ENCODE measurements at places on chromosomes 1 and 21.

GRCh38 chr1:90717665-90718410 lies 736 bp upstream of the BARHL2 start:
- DNase-seq, result peak; percentile 88

GRCh38 chr1:230725256-230726012 lies 11.5 kb upstream of the AGT start:
- DNase-seq, result no peak

GRCh38 chr1:59427784-59428183 lies 130.9 kb downstream of the FGGY start:
- no peak for DNase-seq

GRCh38 chr1:51491166-51491981 lies 27.7 kb downstream of the EPS15 start:
- no peak for DNase-seq

DNA sequence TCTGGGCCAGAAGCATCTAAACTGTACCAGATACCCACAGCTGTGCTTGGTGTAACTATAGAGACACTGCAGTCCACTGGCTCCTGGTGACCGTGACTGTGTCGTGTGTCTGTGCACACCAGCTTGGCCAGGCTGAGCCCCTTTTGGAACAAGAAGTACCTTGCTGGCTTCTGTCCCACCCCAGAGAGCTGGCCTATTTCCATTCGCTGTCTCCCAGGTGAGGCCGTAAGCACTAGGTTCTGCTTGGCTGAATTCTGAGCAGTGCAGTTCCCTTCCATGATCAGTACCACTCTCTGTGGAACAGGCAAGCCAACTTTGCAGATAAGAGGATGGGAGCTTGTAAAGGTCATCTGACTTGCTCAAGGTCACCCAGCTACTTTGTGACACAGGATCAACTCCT lies 119.9 kb upstream of the DNAH14 start:
- no peak for DNase-seq

GRCh38 chr1:119981986-119982815 lies 85.9 kb upstream of the ADAM30 start:
- DNase-seq, result peak; percentile 36

- no peak for DNase-seq
Observed at GRCh38 chr1:118043624-118044023, 114.1 kb downstream of the WDR3 start.

- no peak for DNase-seq
Observed at GRCh38 chr1:180765151-180765550, 133.3 kb downstream of the XPR1 start.

- DNase-seq, result peak; percentile 33
Observed at GRCh38 chr21:43603233-43603626, 56.1 kb downstream of the HSF2BP start.

DNA sequence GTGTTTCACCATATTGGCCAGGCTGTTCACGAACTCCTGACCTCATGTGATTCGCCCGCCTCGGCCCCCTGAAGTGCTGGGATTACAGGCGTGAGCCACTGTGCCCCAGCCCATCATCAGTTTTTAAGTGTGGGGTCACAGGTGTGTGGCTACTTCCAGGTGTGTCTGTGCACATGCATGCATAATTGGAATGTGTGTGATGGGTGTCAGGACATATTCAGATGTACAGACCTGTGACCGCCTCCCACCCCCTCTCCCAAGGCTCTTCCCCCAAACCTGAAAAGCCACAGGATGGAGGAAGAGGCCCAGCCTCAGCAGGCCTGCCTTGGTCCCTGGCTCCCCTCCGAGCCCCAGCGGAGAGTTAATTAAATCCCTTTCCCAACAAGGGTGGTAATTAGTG lies 37.3 kb upstream of the CSF3R start:
- no peak for DNase-seq

DNA sequence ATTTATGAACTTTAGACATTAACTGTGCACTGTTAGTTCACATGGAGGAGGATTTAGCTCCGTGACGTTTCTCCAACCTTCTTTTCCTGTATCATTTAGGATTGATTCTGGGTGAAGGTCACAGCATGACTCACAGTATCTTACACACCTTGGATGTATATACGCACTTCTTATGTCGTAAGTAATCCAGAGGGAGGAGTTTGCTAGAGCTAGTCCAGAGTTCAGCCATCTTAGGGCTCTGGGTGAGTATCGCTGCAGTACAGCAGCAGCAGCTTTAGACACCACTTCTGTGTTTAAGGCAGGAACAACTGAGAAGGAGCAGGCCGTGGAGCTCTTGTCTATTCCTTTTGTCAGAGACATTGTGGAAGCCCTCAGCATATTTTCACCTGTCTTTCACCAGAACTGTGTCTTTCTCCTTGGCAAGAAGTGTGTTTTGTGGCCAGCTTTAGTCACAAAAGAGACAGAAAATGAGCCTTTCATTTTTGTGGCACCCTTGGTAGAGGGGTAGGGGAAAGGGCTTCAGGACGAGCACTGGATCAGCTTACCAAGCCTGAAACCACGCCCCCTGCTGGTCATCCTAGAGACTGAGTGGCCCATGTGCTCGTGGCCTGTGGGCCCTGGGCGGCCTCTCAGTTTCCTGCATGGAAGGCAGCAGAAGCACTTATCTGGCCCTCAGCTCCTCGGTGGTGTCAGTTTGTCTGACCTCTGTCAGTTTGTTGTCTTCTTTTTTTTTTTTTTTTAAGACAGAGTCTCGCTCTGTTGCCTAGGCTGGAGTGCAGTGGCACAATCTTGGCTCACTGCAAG lies 64.0 kb downstream of the ADARB1 start:
- peak; percentile 85 for DNase-seq

GRCh38 chr21:42236014-42236413 lies 17.1 kb downstream of the ABCG1 start:
- peak; percentile 72 for DNase-seq

DNA sequence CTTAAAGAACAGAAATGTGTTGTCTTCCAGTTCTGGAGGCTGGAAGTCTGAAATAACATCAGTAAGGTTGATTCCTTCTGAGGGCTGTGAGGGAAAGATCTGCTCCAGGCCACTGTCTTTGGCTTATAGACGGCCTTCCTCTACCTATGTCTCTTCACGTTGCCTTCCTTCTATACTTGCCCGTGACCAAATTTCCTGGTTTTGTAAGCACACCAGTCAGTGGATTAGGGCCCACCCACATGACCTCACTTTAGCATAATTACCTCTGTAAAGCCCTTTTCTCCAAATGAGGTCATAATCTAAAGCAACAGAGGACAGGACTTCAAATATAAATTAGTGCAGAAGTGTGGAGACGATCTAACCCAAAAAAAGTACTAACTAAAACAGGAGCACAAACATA lies 231.6 kb downstream of the NRIP1 start:
- no peak for DNase-seq

- DNase-seq, result no peak
Observed at GRCh38 chr1:65362545-65362944, 53.2 kb downstream of the DNAJC6 start.

All from eye (tissue), 1 donor.